ENCODE measurements at places on chromosomes 2 and 18.

DNA sequence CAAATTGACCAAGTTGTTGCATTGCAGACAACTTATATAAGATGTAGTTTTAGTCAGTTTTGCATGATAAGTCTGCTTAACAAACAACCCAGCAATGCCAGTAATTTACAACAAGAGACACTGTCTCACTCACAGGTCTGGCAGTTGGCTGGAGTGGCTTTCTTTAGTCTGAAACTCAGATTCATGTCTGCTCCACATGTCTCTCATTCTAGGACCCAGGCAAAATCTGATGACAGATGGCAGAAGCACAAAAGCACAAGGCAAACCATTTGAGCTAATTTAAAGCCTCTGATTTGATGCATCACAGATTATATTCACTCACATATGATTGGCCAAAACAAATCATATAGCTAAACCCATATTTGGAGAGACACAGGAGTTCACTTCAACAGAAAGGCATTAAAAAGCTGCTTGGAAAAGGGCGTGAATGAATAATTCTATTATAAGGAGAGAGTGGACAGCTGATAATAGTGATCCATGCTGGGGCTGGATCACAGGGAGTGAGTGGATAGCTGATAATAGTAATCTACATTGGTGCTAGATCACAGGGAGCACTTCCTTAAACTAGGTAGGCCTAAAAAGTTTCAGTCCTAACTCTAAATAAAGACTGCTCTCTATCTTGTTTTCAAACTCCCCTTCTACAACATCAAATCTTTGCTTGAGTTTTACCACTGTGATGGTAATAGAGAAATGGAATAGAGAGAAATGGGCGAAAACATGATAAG, 593.2 kb upstream of the ZNF804A start:
- no peak for DNase-seq

DNA sequence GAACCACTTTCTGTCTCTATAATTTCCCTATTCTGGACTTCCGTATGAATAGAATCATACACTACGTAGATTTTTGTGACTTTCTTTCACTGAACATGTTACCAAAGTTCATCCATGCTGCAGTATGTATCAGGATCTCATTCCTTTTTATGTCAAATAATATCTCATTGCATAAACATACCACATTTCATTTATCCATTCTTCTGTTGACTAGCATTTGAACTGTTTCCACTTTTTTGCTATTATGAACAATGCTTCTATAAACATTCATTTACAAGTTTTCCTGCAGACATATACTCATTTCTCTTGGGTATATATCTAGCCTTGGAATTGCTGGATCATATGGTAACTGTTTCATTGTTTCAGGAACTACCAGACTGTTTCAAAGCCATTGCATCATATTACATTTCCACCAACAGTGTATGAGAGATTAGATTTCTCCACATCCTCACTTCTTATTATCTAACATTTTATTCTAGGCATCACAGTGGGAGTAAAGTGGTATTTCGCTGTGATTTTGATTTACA, 186.2 kb downstream of the DYM start:
- no peak for DNase-seq

DNA sequence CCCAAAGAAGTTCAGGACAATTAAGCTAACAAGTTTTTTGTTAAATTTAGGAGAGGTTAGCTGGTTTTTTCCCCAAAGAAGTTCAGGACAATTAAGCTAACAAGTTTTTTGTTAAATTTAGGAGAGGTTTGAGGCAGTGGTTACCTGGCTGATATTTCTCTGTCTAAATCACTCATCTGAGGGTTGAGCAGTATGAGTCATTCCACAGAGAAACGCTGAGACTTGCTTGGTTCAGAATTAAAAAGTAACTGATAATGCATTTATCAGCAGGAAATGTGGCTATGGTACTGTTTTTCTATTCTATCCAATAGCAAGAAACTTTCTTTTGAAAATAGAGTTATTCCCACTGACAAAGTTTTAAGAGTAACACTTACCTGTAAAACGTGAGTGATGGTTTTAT, 22.8 kb upstream of the KIDINS220 start:
- no peak for DNase-seq

DNA sequence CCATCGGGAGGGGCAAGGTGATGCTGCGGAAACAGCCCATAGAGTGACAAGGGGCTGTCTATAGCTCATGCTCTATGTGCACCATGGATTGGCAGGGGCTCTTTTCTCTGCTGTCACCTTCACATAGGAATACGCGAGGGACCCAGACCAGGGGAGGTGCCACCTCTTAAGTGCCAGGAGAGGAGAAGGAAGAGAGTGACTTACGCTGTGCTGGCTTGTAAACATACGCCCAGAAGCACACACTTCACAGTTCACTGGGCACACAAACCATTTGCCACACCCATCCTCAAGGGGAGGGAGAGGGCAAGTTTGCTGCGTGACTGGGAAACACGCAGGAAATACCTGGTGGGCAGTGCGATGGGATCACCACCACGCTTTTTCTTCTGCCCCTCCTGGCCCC, 65.1 kb upstream of the GPR45 start:
- no peak for DNase-seq

- no peak for DNase-seq
Observed at GRCh38 chr2:241635756-241636155, 1.2 kb downstream of the THAP4 start.

GRCh38 chr2:193482557-193482956, 1287.8 kb upstream of the TMEFF2 start:
- DNase-seq: no peak

- no peak for DNase-seq
Observed at GRCh38 chr2:201205515-201205849, 22.5 kb downstream of the CASP10 start.

DNA sequence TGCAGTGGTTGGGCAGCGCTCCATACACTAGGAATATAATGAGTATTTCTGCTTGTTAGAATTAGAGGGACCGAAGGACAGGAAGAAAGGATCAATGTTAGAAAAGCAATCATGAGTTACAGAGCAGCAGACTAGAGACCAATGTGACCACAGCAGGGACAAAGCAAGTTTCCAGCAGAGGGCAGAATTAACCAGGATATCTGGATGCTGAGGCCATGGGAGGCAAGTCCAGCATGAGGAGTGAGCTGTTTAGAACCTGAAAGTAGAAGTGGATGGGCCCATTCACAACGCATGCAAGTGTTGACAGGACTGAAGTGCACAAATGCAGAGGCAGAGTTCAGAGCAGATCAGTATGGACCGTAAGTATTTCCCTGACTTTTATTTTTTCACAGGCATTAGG, 910.4 kb upstream of the GYPC start:
- peak; percentile 60 for DNase-seq

- no peak for DNase-seq
Observed at GRCh38 chr18:58364876-58365528, 263.9 kb downstream of the ALPK2 start.

DNA sequence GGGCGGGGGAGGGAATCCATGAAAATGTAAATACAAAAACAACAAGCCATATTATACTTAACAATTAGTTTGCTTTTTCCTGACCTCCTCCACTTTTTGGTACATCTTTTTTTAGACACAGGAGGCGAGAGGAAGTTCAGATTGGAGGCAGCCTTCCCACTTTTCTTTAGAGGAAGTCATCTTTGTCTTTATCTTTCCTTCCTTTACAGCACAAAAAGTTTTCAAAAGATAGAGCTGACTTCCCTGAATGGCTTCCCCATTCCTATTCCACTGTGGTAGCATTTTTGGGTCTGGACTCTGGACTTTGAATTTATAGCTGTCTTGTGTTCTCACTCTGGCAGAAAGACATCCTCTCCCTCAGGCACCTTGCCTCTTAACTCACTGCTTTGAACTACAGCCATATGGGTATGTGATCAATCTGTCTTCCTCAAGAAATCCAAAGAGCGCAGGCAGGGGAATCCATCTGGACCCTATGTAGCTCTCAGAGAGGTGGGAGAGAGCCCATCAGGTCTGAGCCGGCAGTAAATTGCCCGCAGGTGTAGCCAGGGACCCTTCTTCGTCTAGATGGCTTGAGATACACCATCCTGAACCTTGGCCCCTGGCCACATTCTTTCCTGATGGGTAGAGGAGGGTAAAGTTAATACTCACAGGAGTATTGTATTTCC, 101.9 kb downstream of the AQP4 start:
- DNase-seq: no peak

- DNase-seq: no peak
Observed at GRCh38 chr18:36378205-36378604, 80.7 kb downstream of the FHOD3 start.

DNA sequence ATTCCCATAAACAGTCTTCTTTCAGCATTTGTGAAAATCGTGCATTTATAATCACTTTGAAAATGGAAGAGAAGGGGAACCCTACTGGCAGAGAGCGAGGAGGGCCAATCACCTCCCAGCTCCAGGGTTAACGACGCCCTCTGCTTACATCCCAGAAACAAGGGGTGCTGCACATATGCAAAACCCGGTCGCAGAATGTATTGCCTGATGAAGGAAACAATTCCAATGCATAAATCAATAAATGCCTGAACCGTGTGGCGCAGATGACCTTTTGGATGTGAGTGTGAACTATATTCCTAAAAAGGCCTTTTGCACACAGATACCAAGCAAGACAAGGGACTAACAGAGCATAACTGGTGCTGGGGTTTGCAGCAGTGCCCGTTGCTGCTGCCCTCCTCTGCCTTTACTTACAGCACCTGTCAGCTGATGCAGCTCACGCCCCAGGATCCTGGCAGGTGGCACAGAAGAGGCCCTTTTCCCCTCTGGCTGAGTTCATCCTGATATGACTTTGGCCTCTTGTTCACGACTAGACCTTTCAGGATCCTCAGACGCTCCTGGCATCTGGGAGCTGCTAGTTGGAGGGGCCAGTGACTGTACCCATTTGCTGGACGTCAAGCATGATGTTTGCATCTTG, 67.8 kb downstream of the MYT1L start:
- no peak for DNase-seq

DNA sequence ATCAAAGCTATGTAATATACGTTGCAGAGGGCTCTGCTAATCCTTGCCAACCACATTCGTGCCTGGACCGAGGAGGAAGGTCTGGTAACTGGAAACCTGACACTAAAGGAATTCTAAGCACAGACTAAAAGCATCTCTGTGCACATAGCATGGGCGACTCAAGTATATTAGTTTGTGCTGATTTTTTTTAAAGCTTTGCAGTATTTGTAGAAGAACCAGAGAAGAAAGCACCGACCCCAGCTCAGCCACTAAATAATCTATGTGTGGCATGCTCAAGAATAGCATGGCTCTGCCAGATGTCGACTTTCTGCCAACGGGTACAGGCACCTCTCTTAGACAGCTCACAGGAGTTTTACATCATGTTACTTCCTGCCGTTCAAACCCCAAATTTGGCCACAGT, 73.2 kb upstream of the NRP2 start:
- DNase-seq: no peak

DNA sequence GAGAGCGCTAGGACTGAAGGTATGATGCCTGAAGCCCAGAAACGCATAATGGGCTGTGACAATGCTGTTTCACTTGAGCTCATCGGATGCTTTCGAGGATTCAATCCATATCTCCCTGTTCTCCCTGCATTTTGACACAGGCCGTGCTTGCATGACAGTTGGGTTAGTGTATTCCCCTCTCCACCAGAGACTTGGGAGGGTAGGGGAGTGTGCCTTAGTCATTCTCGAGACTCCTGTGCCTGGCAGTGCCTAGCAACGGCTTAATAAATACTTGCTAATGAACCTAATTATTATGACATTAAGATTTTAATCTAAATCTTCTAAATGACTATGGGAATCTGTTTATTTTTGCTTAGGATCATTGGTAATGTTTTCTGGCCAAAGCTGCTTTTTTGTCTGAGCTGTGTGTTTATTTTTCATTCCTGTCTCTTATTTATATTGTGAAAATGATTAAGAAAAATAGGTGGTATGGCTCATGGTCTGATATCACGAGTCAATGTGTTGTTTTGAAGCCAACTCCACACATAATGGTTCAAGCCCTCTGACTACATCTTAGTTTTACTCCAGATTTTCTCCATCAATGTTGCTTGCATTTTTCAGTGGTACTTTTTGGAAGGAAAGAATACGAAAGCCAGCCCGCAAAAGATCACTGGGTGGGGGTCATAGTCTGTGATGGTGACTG, 61.3 kb downstream of the NEDD4L start:
- no peak for DNase-seq

GRCh38 chr18:10560452-10561045, 34.7 kb downstream of the NAPG start:
- peak; percentile 91 for DNase-seq

- DNase-seq: no peak
Observed at GRCh38 chr2:190205657-190206056, 114.0 kb downstream of the HIBCH start.

DNA sequence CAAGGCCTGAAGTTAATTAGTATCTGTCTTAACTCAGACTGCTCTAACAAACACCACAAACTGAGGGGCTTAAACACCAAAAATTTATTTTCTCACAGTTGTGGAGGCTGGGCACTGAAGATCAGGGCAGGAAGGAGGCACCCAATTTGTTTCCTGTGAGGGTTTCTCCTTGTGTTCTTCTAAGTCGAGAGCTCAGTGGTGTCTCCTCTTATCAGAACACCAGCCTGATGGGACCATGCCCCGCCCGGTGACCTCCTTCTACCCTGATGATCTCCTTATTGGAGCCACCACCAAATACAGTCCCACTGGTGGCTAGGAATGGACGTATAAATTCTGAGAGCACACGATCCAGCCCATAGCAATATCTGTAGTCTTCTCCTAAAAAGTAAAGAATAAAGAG, 20.5 kb downstream of the TMEM18 start:
- DNase-seq: peak; percentile 3

DNA sequence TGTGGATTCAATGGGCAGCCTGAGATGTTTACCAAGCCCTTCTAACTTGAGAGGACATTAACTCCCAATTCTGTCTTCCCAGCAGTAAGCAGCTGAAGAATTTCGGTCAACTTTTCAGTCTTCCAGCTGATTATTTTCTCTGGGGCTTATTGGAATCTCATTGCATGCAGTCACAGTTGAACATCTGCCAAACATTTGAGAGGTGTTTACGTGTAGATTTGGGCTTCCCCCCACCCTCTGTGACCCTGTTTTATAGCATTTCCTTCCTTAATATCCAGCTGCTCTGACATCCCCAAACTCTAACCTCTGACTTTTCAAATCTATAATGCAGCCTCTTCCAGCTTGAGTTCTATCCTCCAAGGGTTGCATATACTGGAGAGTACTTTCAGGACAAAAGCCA, 16.5 kb upstream of the VIT start:
- DNase-seq: no peak

DNA sequence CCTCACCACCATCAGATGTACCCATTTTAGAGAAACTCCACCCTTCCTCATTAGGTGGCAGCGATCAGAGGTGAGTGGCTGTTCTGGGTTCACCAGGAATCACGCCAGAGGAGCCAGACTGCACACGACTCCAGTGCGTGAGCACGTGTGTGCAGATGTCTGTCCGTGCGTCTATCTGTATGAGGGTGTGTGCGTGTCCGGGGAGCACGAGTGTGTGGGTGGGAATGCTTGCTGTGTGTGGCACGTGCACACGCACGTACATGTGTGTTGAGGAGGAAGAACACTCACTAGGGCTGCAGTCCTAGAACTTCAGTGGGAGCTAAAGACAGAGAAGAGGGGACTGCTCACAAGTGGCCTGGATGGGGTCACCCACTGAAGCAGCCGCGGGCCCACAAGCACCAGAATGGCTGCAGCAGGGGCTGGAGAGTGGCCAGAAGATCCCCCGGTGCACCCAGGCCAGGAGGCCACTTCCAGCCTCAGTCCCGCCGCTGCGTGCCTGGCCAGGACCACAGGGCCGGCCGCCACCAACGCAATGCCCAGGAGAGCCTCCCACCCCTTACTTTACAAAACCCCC, 13.9 kb downstream of the HDAC4 start:
- no peak for DNase-seq

GRCh38 chr18:34592961-34593382, 117.1 kb upstream of the DTNA start:
- peak; percentile 48 for DNase-seq

Measured in H1 (cell line).